Breast epithelium (tissue), 4 donors: ENCODE measurements at places on chromosomes 1 and 21. TPM values are rescaled to one million over a fixed set of nuclear protein-coding genes. Genes with fewer than 3 reads are reported as not detected.

- no peak for DNase-seq
Observed at GRCh38 chr1:221873673-221874072, 131.8 kb upstream of the DUSP10 start.

GRCh38 chr1:222653178-222653827, 35.4 kb downstream of the MIA3 start:
- DNase-seq = no peak

The BGLAP gene
- 0.98 TPM for total RNA-seq

The PPFIA4 gene
- total RNA-seq = 0.80 TPM

The MANEAL gene
- total RNA-seq = 2.9 TPM

The CELA3B gene
- total RNA-seq = not detected
